CD4-positive, alpha-beta T cell treated with Interleukin-4 for 4 hours (primary cell): ENCODE measurements at places on chromosomes 5 and 9.

GRCh38 chr5:149073213-149073612 lies 10.4 kb upstream of the SH3TC2 start:
- no peak for DNase-seq

DNA sequence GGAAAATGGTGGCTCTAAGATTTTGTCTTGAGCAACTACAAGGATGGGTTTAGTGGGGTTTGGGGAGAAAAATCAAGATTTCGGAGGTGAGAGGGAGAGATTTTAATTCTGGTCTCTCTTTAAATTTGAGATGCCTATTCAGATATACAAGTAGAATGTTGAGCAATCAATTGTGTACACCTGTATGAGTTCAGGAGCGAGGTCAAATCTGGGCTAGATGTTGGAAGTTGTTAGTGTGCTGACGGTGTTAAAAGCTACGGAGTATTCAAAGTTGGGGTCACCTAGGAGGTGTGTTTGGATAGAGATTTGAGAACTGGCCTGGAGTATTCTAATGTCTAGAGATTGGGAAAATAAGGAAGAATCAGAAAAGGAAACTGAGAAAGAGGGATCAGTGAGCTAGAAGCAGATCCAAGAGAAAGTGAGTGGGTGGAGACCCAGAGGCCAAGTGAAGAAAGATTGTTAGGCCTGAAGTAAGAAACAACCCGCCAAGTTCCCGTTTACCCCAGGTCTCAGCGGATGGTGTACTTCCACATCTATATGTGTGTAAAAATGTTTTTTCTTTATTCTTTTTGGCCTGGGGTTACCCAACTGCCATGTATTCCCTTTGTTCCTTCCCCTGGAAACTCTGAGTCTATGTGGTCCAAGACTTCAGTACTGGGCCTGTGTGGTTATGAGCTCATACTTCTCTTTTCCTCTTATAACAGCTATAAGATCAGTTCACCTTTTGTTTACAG lies 11.9 kb upstream of the ARHGAP26 start:
- no peak for DNase-seq

- no peak for DNase-seq
These were observed 5.3 kb upstream of the TRIM41 start for GRCh38 chr5:181217803-181218062.

DNA sequence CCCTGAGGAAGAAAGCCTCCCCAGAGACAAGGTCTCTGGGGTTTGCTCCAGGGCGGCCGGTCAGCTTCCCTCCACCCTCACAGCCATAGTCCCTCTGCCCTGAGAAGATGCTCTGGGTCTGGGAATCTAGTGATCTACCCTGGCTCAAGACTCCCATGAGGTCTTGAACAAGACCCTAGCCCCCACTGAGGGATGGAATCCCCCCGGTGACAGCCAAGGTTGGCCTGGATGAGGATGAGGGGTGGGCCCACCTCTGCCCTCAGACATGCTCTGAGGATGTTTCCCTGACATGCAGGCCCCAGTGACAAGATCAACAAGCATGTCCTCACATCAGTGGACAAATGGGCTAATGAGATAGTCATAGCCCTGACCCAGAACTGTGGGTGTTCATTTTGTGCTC lies 138.6 kb downstream of the C5orf15 start:
- DNase-seq, result no peak

DNA sequence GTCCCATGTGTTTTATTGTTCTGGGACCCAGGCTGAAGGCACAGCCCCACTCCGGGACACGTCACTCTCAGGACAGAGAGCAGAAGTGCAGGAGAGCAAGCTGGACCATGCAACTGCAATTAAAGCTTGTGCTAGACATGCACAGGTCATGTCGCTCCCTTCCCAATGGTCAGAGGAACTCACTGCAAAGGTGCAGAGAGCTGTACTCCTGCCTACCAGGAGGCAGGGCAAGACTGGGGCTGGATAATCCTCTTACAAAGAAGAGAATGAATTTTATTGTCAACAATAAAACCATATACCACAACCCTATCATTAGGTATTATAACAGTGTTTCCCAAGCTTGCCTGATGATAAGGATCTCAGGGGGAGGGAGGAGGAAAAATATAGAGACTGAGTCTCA lies 74.0 kb upstream of the NEK6 start:
- no peak for DNase-seq

GRCh38 chr9:17082343-17083064 lies 52.3 kb upstream of the CNTLN start:
- DNase-seq, result no peak

DNA sequence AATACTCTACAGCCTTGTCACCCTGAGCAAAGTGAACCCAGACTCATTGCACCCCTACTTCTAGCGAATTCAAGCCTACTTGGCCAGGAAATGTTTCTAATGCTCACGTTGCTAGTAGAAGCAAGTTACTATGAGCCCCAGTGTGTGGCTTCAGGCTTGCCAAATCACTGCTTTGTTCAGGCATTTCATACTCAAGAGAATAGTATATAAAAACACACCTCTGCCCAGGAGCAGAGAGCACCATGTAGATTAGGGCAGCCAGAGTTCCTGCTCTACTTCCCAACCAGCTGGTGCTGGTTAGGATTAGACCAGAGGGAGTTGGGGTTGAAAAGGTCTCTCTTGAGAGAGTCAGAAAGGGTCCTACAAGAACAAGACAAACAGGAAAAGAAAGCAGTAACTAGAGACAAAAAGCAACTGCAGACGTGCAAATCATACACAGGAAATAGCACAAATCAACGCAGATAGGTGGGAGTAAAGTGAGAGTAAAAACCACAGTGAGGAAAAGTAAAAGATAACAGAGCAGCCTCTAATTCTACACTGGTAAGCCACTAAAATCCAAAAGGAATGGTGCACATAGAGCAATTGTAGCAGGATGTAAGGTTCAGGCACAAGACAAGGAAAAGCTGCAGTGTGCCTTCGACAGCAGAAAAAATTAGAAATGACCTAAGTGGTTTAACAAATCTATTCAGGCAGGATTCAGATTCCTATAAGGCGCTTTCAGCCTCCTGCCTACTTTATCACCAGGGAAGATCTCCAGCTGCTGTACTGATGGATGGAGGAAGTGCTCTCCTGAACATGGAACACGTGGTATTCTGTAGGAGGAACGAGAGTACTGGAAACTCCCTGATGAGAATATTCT lies 49.6 kb upstream of the KIF2A start:
- DNase-seq, result peak; percentile 42
